Calu3 (cell line): ENCODE measurements at places on chromosomes 1 and 21. TPM values are rescaled to one million over a fixed set of nuclear protein-coding genes. Genes with fewer than 3 reads are reported as not detected.

SH2D2A gene
- 2.9 and 3.1 TPM in 2 replicates for total RNA-seq

PDC gene
- not detected in 2 replicates for total RNA-seq

SWT1 gene
- 2.6 and 2.9 TPM in 2 replicates for total RNA-seq

DNA sequence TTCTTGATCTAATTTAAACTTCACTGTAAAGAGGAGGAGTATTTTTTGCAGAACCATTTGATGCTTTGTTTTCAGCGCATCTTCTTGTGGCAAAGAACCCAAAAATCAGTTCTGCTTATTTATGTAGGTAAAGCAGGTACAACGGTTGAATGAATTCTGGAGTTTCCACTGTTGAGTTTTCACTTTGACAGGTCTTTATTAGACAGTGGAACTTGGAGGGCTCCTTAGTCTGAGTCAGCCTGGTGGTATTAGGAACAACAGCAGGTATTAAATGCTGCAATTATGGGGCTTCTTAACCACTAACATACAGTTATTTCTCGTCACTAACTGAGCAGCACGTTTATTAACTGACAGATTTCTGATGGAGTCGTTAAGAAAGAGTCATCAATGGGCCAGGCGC, 1.2 kb downstream of the LRIG2 start:
- DNase-seq = no peak

- no peak for DNase-seq
Observed at GRCh38 chr21:26453267-26453666, 119.8 kb downstream of the CYYR1 start.

DNA sequence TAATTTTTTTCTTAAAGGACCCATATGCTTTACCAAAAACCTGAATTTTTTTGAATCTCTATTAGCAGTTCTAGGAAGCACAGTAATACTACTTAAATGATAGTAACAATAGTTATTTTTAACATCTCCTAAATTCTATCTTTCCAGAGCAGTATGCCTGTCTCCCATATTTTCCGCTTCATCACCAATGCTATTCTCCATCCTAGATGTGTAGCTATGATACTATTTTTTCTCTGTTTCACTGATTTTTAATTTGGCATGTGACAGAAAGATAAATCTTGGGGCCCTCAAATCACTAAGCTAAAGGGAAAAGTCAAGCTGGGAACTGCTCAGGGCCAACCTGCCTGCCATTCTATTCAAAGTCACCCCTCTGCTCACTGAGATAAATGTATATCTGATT, 102.3 kb upstream of the HMCN1 start:
- no peak for DNase-seq

DNA sequence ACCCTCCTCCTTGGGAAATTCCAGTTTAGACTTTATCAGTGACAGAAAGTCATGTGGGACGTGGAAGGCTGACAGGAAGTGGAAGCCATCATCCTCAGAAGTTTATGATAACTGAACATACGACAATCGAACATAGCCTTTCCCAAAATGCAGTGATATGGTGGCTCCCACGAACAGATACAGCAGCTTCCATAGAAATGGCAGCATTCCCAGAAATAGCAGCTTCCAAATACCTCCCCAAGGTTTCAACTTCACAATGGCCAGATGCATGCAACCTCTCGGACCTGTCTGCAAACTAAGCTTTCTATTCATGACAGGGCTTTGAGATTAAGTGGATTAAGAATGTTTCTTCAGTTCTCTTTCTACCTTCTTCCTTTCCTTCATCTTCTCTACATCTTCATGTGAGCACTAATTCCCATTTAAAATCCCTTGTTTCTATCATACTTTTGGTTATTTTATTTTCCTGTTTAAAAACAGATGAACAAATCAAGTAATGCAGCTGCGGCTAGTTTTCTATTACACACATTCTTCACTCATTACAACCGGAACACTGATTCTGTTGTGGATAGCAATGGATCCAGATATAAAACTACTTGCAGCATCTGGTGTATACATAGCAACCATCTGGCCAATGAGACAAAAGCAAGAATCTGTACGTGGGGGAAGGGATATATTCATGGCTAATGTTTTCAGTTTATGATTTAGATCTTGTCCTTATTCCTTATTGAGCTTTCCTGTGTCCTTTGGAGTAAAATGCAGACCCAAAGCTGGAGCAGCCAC, 304.8 kb downstream of the BRINP3 start:
- DNase-seq = no peak

GRCh38 chr1:209743145-209743482, 12.7 kb upstream of the TRAF3IP3 start:
- DNase-seq = no peak

DNA sequence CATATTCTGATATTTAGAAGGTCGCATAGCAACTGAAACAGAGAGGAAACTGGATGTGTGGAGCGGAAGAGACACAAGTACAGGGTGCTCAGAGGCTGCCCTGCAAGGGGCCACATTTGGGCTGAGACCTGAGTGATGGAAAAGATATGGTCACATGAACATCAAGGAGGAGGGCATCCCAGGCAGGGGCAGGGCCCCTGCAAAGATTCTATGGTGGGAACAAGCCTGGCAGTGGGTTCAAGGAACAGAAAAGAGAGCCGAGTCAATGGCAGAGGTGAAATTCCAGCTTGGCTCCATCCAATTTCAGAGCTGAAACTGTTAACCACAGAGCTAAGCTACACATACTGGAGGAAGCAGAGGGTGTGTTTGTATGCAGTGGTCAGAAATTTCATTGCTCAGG, 227.7 kb downstream of the PRDM2 start:
- no peak for DNase-seq

DNA sequence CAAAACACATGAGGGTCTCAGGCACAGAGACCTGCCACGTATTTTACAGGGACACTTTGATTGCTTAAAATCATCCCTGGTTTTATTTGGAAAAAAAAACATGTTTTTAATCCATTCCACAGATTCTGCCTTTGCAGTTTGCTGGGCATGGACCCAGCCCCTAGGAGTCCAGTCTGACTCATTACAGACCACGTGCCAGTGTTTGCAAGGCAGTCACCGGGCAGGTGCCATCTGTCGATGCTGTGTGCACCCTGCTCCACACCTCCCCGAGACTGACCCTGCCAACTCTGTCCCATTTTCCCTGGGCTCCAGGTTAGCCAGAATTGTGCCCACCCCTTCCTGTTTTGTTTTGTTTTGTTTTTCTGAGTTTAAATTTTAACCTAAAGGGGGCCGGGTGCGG, 148.4 kb upstream of the TMEM51 start:
- no peak for DNase-seq

- DNase-seq = no peak
Observed at GRCh38 chr1:96764469-96764868, 42.9 kb downstream of the PTBP2 start.
